ENCODE measurements at places on chromosomes 7 and 10.

- DNase-seq: no peak
Observed at GRCh38 chr7:109951565-109951928, 1139.4 kb upstream of the LRRN3 start.

DNA sequence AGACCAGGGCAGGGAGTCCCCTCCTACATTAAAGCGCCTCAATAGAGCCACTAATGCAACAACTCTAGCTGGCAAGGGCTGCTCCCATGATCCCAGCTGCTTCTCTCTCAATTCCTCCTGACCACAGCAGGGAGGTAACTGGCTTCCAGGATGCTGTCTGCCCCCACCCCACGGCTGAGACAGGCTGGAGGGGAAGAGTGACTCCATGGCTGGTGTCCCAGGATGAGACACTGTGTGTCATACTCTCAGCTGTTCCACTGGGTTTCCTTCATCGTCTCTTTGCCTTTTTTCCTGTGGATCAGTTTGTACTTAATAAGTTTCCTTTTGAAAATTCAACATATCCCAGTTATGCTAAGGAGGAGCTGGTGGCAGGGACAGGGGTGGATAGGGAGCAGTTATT, 27.7 kb upstream of the MYH16 start:
- no peak for DNase-seq

DNA sequence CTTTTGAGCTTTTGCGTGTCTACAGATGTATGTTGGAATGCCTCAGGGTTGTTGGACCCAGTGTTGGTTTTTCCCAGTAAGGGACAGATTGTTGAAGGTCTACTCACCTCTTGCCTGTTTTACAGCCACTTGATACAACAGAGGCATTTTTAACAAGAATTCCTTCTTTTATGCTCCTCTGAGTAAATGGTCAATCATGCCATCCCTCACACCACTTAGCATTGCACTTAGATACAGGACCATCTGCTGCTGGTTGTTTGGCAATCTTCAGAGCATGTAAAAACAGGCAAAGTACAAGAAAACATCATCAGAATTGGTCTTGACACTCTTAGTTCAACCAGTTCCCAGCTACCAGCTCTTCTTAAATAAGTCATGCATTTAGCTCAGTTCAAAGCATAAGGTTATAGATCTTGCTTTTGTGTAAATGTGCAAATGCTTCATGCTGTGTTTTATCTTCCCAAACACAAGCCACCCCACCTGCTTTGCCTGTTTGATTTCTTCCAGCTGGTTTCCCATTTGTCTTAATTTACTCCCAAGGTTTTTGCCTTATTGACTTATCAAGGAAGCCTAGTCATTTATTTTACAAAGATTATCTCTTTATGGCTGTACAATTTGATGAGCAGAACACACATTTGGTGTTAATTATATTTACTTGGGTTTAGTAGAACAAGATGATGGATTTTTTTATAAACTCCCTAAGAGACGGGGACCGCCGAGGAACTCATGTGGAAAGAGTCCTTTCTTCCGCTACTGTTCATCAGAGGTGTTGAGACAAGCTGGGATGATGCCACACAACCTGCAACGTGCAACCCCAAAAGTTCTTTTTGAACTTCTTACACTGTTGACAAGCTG, 136.6 kb downstream of the AHR start:
- no peak for DNase-seq

DNA sequence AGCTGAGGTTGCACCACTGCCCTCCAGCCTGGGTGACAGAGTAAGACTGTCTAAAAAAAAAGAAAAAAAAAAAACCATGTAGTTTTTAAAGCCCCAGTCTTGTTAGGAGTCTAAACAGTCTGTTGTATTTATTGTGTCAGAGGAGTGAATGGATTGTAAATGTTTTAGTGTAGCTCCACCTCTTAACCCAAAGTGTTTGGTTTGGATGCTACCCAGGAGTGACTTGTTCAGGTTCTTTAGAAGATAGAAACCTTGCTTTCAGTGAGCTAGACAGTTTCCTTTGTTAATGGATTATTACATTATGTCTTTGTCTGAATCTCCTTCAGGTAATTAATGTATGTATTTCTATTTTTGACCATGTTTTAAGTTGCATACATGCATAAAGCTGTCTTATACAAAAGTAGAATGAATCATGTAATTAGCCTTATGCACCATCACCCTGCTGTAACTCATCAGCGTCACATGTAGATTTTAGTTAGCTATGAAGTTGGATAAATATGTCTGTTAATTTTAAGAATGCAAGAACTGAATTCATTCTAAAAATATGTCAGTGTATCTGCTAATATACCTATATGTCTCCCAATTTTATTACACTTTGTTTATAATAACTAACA, 97.7 kb downstream of the TAF3 start:
- DNase-seq: no peak

DNA sequence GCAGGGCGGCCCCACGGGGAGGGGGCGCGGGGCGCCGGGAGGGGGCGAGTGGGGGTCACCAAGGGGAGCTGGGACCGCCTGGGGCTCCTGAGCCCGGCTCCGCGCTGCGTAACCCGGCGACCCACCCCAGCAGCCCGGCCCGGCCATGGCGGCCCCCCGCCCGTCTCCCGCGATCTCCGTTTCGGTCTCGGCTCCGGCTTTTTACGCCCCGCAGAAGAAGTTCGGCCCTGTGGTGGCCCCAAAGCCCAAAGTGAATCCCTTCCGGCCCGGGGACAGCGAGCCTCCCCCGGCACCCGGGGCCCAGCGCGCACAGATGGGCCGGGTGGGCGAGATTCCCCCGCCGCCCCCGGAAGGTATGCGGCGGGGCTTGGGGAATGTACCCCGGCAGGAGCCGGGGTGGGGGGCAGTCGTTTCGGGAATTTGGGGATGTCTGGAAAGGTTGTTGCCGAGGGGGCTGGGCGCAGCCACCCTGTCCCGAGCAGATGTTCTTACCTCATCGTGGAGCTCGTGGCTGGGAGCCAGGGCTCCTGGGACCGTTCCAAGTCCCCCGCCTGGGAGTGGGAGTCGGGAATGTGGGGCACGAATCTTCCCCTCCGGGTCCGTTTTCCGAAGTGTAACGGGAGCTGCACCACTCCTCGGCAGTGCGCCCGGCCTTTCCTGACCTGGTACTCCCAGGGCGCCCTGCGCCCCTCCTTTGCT, 431 bp downstream of the ZYX start:
- peak; percentile 73 for DNase-seq

GRCh38 chr10:4303045-4303444, 518.0 kb upstream of the KLF6 start:
- no peak for DNase-seq

Data from right lobe of liver (tissue), 6 donors.